Heart right ventricle (tissue), 16 donors: ENCODE measurements at places on chromosomes 2 and 18. TPM values are rescaled to one million over a fixed set of nuclear protein-coding genes. Genes with fewer than 3 reads are reported as not detected.

DNA sequence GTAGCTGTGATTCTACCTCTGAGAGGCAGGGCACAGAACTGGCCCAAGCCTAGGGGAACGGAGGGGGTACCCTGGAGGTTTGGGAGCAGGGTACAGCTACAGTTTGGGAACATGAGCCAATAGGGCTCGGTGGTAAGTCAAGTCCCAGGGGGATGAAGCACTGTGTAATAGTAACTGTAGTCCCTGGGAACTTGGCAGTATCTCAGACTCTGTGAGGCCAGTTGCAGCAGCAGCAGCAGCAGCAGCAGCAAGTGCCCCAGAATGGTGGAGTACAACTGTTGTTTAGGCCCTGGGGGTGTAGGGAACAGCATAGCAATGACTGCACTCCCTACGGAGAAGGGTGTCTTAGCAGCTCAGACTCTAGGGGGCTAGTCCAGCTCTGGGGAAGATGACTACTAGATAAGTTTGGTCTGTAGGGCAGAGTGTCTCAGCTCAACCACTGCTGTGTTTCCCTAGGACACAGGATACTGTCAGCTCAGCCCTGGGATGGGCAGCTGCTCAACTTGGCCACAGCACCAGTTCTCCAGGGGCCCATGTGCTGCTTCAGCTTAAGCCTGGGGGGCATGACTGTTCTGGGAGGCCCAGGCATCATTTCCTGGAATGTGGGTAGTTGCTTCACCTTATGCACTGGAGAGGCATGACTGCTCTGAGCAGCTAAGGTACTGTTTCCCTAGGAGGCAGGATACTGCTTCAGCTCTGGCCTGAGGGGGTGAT lies 20.5 kb downstream of the CARF start:
- DNase-seq = no peak

- DNase-seq = no peak
These were observed 1399.1 kb upstream of the PIK3C3 start for GRCh38 chr18:40555914-40556313.

DNA sequence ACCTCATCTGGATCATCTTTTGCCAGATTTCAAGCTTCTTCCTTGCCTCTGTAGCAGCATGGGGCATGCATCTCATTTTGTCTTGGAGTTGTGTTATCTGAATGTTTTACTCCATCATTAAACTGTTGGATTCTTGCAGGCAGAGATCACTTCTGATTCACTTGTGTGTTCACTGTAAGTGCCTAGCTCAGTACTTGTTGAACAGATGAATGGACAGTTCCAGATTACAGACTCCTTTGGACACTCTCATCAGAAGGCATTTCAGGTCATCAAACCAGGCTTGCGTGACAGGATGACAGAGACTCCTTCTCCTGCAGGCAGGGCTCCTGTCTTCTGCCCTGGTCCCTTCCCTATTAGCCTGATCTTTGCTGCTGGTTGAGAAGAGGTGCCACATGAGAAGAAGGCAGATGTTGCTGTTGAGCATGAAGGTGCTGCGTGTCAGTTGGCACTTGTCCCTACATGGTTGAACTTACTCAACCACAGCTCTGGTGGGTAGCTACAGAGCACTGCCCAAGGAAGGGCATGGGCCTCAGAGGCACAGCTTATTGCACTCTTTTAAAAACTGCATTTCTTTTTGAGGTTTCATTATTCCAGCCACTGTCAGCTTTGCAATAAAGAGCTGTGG lies 58.9 kb downstream of the INPP4A start:
- no peak for DNase-seq

DNA sequence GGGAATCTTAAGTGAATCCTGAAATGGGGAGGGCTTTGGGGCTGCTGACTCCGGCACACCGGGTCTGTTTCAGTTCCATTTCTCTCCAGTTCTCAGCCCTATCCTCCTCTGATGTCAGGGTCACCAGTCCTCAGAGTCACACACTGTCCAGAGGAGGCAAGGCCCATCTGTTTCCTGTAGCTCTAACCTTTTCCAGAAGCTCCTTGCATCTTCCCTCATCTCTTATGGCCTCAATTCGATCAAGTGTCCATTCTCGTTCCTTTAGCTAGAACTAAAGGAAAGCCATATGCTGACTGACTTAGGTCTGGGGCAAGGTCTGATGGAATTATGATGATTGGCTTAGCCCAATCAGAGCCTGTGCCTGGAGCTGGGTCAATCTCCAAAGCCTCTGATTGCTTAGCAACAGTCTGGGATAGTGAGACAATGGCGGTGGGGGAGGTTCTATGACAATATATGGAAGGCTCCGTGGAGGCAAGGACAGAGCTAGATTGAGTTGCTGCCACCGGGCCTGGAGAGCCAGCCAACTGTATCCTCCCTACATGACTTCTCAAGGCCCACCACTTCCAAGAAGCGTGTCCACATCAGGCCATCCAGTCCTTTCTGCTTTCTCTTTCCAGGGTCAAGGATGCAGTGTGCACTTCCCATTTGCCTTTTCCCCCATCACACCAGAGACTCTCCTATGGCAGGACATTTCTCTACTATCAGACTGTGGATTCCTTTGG lies 5.2 kb downstream of the ANKRD53 start:
- no peak for DNase-seq

- DNase-seq = no peak
These were observed 137.0 kb upstream of the HS6ST1 start for GRCh38 chr2:128455721-128456050.

Gene HTRA2
- 25.5 TPM for total RNA-seq

GRCh38 chr2:1884933-1885580 lies 140.7 kb upstream of the PXDN start:
- peak; percentile 12 for DNase-seq

DNA sequence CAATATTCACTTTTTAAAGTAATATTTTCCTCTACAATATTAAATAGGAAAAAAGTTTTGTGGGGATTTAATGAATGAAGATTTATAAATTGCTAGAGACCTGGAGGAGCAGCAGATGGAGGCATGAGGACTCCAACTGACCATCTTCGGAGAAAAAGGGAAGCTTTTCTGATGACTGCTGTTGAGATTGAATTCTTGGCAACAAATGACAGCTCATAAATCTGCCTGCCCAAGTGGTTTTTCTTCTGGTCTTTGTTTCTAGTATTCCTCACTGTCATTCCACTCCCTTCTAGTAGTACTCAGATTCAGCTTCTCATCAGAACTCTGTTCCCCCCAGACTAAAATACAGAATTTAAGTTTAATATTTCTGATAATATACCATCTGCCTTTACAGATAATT lies 157.0 kb downstream of the EML6 start:
- DNase-seq = no peak

Gene TEX44
- not detected for total RNA-seq

Gene SRD5A2
- not detected for total RNA-seq

- no peak for DNase-seq
These were observed 7.1 kb upstream of the NPPC start for GRCh38 chr2:231932985-231933915.

Gene VWC2L
- total RNA-seq = not detected

DNA sequence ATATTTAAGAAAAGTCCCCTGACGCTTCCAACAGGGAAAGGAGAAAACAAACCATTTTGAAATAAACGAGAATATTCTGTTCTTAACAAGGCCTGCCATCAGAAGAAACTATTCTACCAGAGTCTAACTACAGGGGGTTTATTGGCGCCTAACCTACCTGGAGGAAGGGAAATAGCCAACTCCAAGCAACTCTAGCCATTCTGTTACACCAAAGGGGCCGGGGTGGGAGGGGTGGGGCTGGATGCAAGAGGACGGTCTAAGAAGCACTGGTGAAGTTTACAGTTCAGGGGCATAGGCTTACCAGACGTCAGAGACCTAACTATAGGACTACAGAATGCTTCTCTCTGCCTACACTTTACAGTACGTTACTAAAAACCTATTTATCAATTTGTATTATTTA lies 60.5 kb upstream of the GALNT5 start:
- DNase-seq = no peak

Gene DNAJC5G
- total RNA-seq = 1.8 TPM

DNA sequence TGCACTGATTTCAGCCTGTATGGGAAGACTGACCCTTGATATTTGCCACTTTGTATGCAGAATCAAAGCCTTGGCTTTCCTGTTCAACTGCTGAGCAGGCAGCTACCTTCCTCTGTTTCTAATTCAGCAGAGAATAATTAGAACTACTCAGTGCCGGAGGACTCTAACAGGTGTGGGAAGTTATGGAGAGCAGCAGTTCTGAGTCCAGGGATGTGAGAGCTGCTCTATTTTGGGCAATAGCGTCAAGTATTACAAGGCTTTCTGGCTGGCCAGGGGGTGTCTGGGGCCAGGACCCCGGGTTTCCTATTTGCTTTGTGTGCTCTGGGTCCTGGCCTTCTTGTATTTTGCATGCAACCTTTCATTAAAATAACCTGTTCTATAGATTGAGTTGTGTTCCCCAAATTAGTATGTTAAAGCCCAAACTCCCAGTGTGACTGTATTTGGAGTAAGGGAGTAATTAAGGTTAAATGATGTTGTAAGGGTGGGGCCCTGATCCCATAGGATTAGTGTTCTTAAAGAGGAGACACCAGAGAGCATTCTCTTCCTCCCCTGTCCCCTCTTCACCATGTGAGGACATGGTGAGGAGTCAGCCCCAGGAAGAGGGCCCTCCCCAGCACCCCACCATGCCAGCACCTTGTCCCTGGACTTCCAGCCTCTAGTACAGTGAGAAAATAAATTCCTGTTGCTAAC lies 5.6 kb upstream of the NTSR2 start:
- DNase-seq = no peak

Gene EMILIN1
- 53.2 TPM for total RNA-seq

GRCh38 chr18:63141778-63142176 lies 177.8 kb downstream of the BCL2 start:
- DNase-seq = no peak

GRCh38 chr2:31401580-31401979 lies 13.0 kb downstream of the XDH start:
- DNase-seq = no peak

Gene SERPINB3
- total RNA-seq = not detected

DNA sequence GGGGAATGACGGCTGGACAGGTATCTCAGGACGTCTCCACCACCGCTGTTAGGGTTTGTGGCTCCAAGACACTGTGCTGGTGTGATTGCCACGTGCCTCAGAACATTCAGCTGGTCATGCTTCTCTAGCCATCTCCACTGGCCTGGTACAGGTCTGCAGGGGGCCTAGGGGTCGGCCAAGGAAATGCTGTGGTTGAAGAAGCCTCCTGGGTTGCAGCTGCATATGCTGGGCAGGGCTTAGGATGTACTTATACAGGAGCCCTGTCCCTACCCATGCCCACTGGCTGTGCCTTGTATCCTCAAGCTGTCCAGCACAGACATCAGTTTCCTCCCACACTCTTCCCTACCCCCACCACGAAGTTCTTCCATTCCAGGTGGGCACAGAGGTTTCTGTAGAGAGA lies 64.1 kb downstream of the NPPC start:
- DNase-seq = no peak

Gene KRTCAP3
- total RNA-seq = 0.85 TPM

GRCh38 chr2:186201371-186201770 lies 284.7 kb upstream of the ZC3H15 start:
- no peak for DNase-seq

DNA sequence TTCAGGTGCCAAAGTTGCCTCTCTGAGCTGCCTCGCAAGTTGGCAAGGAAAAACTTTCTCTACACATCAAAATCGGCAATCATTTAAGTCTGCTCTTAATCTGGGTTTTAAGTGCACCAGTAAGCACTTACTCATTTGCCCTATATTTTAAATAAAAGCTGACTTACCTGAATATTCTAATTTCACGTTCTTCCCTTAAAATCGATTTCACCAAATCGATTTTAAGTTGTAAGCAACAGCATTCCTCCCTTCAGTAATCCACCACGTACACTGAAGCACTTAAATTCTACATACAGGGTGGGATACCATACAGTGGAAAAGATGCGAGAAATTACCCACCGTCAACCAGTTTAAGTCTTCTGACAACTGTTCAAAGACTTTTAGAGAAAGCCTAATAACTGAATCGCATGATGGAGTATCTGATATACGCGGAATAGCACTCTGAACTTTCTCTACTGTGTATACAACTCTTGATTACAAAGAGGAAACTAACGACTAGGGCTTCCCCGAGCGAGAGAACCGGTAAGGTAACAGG lies 1.6 kb downstream of the PPP3R1 start:
- DNase-seq = no peak

Gene IL1B
- total RNA-seq = 1.1 TPM

DNA sequence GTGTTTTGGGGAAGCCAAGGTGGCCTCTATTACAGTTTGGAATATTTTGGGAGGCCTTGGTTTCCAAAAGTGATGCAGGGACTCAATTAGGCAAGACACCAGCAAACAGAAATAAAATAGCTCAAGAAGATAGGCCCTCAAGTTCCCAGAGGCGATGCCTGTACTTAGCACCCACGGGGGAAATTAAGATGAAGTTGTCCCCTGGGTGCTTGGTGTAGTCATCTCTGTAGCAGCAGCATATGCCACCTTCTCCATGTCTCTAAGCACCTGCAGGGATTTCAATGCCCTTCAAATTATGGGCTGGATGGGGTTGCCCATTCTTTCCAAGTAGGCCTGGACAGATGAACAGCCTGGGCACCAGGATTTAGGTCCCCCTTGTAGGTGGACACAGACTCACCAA lies 185.0 kb downstream of the CTIF start:
- DNase-seq = no peak

Gene DUSP19
- total RNA-seq = 6.3 TPM

GRCh38 chr2:99636144-99637034 lies 146.6 kb upstream of the REV1 start:
- DNase-seq = peak; percentile 90

DNA sequence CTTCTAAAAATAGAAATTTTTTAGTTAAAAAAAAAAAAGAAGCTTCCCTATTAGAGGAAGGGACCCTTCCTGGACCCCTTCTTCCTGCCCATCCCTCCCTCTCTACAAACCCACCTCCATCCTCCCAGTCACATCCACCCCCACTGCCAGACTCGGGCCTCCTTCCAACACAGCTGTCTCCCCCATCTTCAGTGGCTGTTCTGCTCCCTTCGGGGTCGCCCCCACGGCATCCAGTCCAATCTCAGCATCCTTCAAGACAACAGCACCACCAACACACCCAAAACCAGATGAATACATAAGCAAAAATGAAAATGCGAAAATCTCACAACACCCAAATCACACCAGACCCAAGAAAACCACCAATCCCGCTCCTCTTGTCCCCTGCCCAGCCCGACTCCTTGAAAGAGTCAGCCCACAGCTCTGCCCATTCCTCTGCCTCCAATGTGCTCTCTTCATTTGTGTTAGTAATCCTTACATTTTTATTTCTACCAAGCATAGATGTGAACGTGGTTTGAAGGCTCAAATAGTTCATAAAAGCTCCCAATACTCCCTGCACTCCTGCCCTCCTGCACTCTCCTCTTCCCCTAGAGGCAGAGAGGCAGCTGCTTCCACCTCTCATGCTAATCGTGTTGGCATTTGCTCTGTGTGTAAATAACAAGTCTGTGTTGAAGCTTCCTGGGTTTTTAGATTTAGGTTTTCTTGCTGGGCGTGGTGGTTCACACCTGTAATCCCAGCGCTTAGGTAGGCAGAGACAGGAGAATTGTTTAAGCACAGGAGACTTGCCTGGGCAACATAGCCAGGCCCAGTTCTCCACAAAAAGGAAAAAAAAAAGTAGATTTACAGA lies 37.0 kb downstream of the MAL start:
- DNase-seq = no peak

Gene OSBPL6
- 7.0 TPM for total RNA-seq

DNA sequence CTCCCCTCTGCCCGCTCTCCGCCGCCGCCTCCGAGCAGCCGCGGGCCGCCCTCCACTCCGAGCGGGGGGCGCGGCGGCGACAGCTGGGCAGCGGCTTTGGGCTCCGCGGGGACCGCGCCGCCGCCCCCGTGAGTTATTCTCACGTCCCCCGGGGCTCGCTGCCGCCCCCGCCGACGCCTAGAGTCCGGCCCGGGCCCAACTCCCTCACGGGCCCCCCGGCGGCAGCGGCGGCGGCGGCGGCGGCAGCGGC lies 645 bp downstream of the MIB1 start:
- DNase-seq = peak; percentile 64

- DNase-seq = no peak
These were observed 113.0 kb downstream of the ATP9B start for GRCh38 chr18:79182047-79182713.
